ENCODE measurements at places on chromosomes 6 and 20.

GRCh38 chr6:145090801-145091585 is 644.3 kb downstream of the EPM2A start:
- DNase-seq = no peak

GRCh38 chr6:148146717-148147462 is 195.7 kb upstream of the SASH1 start:
- DNase-seq = peak; percentile 73

GRCh38 chr6:90190752-90191395 is 105.8 kb downstream of the BACH2 start:
- no peak for DNase-seq

- DNase-seq = no peak
Measured at GRCh38 chr20:45346291-45346718, 1.9 kb downstream of the SDC4 start.

- peak; percentile 35 for DNase-seq
Measured at GRCh38 chr20:21693322-21693721, 12.1 kb upstream of the PAX1 start.

DNA sequence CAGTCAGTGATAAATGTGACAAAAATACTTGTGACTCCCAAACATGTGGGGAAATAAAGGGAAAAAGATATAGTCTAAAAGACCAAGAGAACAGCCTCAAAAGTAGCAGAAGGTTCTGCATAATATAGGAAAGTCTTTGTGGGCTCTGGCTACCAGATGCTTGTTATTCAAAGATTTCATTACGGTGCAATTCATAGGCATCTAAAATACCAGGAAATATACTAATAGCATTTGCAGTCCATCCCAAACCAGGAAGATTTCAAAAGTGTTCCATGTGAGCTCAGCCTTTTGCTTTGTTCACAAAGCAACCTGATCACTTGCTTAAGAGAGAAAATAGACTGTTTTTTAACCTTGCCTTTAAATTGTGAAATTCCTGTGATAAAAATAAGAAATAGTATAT is 506.7 kb upstream of the MARCKS start:
- DNase-seq = no peak

DNA sequence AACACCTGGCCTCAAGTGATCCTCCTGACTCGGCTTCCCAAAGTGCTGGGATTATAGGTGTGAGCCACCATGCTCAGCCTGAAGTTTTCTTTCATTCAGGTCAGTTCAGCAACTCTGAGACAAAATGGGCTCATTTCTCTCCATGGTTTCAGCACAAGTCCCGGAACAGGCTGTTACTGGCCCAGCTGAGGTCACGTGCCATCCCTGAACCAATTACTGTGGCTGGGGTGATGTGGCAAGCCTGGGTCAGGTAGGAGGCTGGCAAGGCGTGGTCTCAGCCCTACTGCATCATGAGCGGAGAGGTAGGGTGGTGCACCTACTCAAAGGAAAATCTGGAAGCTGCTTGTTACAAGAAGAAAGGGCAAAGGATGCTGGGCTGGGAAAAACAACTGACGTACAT is 326.4 kb downstream of the KIF16B start:
- no peak for DNase-seq

DNA sequence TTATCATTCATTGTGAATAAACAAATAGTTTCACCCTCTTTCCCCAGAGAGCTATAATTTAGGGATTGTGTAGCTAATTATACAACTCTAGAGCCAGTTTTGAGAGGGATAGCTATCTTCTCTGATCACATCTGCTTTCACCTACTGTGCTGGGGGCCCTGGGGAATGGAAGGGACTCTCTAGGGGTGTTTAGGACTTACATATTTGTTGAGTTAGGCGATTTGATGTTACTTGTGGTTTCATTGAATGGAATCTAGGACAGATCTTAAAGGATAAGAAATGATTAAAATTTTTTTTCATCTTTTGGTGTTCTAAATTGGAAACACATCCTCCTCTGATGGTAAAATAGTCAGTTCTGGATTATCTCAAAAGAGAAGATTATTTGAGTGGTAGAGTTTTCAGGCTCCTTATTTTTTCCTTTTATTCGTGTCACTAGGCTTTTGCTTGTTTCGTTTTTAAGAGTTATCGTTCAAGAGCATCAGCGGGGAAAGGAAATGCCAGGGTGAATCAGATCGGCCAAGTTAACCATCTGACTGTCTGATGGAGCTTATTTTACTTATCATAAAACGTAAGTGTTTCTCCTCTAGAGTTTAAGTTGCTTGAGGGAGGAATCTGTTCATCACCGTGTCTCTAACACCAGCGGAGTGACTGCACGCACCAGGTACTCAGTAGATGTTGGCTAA is 236.7 kb downstream of the FARS2 start:
- DNase-seq = no peak

- DNase-seq = no peak
Measured at GRCh38 chr20:51473256-51473655, 69.3 kb downstream of the NFATC2 start.

DNA sequence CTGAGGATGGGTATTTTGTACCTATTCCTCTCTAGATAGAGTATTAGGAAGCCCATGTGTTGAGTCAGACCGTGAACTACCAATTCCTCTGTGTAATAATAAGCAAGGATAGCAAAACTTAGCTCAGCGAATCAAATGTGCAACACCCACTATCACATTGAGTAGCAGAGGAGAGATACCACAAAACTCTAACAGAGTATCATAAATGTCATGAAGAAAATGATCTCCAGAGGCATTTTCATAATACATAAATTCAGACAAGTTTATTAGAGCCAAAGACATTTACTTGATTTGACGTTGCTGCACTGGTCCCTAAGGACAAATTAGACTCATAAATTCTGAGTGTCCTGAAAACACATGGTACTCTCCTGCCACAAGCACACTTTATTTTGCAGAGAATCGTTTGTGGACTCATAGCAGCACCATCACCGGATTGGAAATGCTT is 245.2 kb downstream of the HAO1 start:
- no peak for DNase-seq

DNA sequence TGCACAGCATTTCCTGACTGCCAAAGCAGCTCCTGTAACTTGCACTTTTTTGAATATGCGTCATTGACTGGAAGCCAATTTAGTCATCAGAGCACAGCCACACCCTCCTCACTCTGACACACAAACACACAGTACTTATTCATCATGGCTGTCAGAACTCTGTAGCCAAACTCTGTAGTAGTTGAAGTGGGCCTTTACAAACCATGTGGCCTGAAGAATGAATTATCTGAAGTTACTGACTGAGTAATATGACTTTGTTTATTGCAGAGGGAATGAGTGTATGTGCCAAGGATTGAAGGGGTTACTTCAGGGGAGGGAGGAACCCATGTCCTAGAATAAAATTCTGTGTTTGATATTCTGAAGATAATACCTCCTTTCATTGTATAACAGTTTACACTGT is 102.7 kb downstream of the FIG4 start:
- DNase-seq = peak; percentile 19

Data from activated CD4-positive, alpha-beta T cell treated with anti-CD3 and anti-CD28 coated beads for 48 hours (primary cell).